Breast epithelium (tissue), 4 donors: ENCODE measurements at places on chromosomes 6 and 20.

DNA sequence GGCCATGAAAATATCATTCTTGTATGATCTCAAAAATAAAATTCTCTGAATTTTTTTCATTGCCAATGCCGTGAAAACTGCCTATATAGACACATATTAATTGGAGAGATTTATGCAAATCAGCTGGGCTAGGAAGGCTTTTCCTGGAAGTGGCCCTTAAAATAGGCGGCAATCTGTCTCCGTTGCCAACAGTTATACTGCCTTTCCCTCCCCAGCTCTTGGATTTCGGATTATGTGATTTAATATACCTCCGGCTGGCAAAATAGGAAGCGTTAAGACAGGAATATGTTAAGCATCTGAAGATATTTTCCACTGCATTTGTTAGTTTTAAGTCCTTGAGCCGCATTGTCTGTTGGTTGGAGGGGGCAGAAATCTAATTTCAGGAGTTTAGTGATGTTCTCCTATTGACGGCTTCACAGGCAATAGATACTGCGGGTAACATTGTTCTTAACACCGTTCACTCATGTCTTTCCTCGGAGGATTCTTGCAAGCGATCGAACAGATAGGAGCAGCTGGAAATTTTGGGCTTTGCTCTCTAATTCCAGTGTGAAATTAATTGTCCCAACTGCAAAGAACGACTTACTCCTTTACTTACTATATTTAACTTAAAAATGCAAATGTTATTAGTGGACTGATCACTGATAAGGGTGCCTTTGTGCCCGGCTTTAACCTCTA, 113.3 kb downstream of the LINC00237 start:
- DNase-seq: no peak

DNA sequence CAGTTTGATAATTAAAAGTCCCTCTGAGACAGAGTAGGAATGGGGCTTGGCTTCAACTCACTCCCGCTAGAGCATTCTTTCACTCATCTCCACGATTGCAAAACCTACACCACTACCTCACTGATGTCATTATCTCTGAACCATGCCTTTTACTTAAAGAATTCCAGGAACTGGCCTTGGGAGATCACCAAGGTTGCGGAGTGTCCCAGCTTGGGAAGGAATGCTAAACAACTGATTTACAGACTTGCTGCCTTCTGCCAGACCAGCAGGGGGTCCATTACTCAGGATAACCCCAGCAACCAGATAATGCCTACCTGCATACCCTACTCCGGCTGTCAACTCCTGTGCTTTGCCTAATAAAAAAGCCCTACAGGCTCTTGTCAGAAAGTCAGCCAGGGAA, 102.2 kb upstream of the RALGAPA2 start:
- no peak for DNase-seq

GRCh38 chr6:99219788-99220187, 129.7 kb downstream of the FAXC start:
- no peak for DNase-seq

DNA sequence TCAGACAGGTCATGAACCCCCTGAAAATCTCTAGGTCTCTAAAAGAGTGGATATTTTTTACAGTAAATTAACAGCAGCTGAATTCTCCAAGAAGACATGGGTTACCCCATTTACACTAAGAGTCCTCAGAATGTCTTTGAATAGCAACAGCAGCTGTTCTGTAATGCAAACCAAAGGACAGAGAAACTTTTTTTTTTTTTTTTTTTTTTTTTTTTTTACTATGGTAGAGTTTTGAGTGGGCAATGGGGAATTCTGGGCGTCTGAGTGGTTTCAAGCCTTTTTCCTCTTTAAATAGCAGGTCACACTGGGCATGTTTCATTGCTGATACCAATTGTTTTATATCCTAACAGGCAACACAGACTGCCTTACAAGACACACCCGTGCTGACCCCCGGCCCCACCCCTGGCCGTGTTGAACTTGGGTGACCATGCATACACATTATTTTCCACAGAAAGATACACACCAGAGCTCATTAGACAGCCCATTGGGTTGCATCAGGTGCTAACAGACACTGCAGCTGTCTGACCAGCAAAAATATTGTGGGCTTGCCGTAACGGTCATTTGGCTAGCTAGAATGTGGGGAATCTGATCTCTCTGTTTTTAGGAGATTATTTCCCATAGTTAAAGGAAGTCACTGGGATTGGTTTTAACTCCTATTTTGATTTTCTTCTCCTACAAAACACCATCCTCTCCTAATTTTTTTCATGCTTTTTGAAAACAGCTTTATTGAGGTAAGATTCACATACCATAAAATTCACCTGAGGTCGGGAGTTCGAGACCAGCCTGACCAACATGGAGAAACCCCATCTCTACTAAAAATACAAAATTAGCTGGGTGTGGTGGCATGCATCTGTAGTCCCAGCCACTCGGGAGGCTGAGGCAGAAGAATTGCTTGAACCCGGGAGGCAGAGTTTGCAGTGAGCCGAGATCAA, 26.7 kb upstream of the IRF4 start:
- no peak for DNase-seq

DNA sequence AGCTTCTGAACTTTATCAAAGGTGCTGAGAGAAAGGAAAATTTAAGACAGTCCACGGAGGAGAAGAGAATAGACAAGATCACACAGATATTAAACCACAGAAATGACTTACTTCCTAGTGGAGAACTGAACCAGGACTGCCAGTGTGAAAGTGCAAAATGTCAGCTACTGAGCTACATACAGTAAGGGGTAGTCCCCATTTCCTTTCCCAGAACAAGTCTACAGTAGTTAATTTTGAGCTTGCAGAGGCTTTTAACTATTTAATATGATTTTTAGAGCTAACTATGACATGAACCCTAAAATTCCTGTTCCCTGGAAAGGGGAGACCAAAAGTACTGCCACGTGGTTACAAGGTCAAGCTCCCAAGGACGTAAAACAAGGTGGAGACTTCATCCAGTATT, 45.1 kb downstream of the CEP85L start:
- DNase-seq: no peak

GRCh38 chr6:125586074-125586473, 163.4 kb upstream of the HEY2 start:
- no peak for DNase-seq

DNA sequence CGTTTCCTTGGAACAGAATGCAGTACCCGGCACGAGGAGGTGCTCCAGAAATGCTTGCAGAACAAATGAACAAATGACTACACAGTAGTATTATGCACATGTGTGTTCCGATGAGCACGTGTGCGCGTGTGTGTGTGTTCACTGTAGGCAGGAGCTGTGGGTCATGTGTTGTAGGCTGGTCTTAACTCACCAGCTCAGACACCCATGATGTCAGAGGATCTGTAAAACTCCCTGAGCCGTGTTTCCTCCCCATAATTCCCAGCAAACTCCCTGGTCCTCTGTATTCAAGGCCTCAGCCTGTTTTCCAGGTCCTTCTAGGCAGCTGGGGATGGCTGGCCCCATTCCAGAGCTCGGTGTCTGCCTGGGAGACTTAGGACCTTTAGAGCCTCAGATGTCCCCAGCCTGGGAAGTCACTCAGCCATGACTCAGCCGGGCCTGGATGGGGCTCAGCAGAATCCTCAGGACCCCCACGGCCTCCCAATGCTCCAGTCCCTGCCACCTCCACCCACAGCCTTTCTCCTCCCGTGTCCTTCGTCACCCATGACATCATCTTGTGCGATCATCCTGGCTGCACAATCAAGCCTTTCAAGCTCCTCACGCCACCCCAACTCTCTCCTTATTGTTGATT, 475.0 kb upstream of the SULF2 start:
- DNase-seq: no peak

DNA sequence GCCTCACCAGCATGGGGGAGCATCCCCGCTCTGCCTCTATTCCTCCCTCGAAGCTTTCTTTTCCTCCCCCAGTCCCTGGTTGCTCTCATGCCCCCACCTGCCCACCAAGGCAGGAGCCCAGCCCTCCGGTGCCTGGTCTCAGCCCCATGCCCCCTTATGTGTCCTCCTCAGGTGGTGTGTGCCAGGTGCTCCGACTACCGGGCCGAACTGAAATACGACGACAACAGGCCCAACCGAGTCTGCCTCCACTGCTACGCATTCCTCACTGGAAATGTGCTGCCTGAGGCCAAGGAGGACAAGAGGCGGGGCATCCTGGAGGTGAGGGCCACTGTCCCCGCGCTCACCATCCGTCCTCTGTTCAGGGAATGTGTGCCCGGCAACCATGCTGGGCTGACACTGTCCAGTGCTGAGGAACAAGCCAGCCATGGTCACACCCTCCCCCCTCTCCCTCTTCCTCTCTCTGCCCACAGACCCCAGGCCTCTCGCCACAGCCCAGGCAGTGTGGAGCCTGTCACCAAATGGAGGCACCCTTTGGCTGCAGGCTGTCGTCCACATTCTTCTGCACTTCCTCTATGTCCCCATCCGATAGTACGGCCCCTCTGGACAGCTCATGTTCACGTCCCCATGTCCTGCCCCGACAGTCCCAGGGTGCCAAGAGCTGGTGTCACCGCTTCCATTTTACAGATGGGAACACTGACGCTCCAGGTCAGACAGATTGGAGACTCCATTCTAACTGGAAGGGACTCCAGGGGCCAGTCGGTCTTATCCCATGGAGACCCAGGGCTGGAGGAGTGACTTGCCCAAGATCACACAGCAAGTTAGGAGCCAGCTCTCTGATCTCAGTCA, 20.4 kb downstream of the FGD2 start:
- DNase-seq: no peak

- DNase-seq: no peak
Observed at GRCh38 chr6:131007286-131007685, 55.8 kb downstream of the EPB41L2 start.

DNA sequence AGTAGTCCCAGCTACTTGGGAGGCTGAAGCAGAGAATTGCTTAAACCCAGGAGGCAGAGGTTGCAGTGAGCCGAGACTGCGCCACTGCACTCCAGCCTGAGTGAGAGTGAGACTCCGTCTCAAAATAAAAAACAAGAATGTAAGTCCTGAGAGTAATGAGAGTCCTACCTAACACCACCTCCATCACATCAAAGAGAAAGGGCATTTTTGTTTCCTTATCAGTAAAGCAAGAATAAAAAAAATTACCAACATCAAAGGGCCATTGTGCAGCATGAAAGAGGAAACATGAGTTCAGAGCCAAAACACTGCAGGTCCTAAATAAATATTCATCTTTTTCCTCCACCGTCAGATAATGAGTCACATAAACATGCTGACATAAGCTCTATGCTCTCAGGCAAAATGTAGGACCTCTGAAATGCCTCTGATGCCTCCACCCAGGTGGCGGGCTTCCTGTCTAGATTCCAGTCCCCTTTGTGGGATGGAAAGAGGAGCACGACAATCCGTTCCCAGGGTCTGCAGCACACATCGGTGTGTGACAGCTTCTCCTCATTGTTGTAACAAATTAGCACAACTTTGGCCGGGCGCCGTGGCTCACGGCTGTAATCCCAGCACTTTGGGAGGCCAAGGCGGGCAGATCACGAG, 7.2 kb downstream of the ATP9A start:
- no peak for DNase-seq

- no peak for DNase-seq
Observed at GRCh38 chr6:152166497-152166896, 359.0 kb downstream of the ESR1 start.

- DNase-seq: no peak
Observed at GRCh38 chr6:41798901-41799558, 11.5 kb downstream of the TOMM6 start.

- no peak for DNase-seq
Observed at GRCh38 chr20:61192337-61192950, 59.6 kb upstream of the CDH4 start.
